SJCRH30 (cell line): ENCODE measurements at places on chromosomes 4 and X.

DNA sequence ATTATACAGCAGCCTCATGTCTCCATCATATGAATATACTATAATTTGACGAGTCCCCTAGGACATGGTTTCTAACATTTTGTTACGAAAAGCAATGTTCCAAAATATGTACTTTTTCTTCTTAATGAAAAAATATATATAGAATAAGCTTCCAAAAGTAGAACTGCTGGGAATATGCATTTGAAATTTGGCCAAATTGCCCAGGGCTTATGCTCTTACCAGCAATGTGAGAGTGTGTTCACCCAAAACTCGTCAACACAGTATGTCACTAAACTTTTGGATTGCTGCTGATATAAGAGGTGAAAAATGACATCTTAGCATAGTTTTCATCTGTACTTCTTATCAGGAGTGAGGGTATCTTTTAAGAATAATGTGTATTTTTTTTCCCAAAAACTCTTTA, 64.6 kb upstream of the STIM2 start:
- DNase-seq, result no peak

- DNase-seq, result no peak
Observed at GRCh38 chrX:110286106-110286505, 31.8 kb downstream of the AMMECR1 start.

GRCh38 chrX:9379697-9380551, 84.9 kb upstream of the TBL1X start:
- DNase-seq, result no peak

- no peak for DNase-seq
Observed at GRCh38 chr4:132557660-132558059, 591.4 kb upstream of the PCDH10 start.

DNA sequence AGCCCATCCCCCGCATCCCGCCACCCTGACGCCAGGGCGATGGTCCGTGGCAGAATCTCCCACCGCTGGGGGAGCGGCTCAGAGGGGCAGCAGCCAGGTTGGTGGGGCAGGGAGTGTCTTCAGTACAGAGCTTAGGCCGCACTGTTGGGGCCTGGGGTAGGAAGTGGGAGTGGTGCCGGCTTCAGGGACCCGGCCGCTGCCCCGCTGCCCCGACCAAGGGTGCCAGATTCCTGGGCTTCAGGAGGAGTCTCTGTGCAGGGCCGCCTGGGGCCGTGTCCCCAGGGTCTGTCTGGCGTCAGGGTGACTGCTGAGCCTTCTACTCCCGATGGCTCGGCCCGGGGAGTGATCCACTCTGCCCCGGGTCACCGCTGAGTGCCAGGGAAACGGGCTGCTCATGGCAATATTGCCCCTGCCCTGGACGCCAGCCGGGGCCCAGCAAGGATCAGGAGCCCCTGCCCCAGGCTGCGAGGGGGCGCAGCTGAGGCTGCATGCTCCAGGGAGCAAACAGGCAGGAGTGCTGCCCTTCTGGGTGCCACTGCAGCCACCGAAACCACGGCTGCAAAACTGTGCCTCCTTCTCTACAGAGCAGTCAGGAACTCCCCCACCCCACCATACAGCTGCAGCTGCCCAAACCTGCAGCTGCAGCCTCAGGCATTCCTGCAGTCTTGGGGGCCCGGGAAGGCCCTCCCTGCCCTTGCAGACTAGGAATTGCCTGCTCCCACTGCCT, 1206.1 kb downstream of the ARAP2 start:
- no peak for DNase-seq

- DNase-seq, result no peak
Observed at GRCh38 chr4:2925496-2925895, 37.7 kb downstream of the NOP14 start.

- no peak for DNase-seq
Observed at GRCh38 chr4:33724685-33725084, 2519.6 kb downstream of the ARAP2 start.

DNA sequence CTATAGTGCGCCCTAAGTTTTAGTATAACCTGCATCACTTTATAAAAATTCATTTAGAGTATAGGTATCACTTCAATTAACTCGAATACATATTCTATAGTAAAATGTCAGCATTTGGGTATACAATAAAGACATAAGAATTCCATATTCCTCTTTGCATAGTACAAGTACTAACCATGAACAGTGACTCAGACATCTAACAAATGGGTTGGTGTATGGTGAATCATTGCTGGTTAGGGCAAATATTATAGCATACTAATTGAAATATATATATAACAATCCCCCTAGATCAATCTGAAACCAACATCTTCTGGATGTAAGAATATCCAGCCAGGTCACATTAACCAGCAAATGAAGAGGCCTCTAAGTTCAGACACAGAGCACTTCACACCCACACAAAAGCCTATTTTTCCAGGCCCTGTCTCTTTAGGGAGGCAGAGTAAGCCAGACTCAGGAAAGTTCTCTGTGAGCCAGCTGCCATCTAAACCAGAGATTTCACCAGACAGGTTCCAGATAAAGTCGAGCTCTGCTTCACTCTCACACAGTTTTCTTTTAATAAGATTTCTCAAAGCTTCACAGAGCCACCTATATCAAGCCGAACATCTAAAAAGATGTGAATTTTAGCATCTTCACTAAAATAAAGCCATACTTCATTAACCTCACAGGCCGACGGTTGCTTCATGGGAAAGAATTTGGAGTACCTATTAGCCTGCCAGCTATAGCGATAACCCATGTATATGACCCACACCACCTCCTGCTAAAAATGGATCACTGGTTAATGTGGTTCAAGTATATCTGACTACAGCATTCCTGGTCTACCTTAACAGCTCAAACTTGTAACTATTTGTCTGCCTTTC, 200.0 kb upstream of the FTHL17 start:
- no peak for DNase-seq

GRCh38 chr4:145298885-145299284, 118.5 kb upstream of the OTUD4 start:
- no peak for DNase-seq

DNA sequence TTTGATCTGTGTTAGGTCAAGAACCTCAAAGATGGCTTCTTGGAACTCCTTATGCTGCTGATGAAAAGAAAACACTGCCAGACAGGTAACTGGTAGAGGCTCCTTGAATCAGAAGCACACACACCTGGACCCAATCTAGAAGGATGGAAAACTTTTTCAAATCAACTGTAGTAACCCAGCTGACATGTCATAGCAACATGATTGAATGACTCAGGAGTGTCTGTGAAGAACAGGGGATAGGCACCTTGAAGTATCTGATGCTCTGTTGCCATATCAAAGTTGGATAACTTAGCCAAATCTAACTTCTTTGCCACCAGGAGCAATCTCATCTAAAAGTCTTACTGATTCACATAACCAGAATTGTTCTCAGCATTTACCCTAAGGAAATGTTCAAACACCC, 98.8 kb downstream of the ELOVL6 start:
- DNase-seq, result no peak

- DNase-seq, result no peak
Observed at GRCh38 chr4:27270435-27270834, 409.8 kb downstream of the STIM2 start.

- no peak for DNase-seq
Observed at GRCh38 chr4:39068907-39069306, 6.9 kb downstream of the KLHL5 start.

DNA sequence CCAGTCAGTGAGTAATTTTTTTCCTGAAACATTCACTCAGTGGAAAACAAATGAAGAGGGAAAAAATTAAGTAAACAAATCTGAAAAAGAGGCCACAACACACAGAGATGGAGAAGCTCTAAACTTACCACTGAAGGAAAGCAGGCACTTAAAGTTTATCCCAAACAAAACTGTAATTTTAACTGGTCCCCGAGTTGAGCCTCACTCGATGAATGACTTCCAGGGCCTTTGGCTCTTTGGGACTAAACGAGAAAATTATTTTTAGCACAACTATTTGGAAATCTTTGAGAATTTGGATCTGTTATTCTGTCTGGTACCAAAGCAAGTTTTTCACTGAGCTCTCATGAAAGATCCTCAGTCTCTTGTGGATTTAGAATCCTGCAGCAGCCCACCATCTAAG, at the start of gene C1QTNF7:
TSS of gene C1QTNF7 (plus strand) at position 333 of the 400 bp plus-strand sequence. CDS start 7,711 bp downstream, outside the sequence.
- no peak for DNase-seq

GRCh38 chr4:845836-846251, 19.9 kb upstream of the CPLX1 start:
- DNase-seq, result no peak

DNA sequence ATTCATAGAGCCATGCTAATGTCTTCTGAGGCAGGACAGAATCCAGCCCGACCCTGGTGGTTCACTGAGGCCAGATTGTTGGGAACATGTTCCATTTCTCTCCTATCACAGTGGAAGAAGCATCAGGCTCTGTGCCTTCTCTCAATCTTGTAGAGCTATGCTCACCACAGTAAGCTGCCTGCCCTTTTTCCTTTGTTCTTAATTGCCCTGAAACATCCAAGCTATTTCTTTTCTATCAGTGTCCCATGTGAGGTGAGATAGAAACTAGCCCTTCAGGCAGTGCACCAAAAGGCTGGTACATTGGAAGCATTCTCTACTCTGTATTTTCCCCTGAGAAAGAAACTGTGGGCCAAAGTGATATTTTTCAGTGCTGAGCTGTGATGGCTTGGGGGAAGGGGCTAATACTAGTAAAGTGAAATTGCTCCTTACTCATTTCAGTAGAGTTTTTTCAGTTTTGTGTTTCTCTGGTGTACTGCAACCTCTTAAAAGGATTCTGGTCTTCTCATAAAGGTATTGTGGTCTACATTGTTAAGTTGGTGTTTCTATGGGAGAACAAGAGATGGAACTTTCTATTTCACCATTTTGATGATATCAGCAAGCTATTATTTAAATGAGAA, 611.2 kb downstream of the RPA4 start:
- DNase-seq, result no peak

- DNase-seq, result no peak
Observed at GRCh38 chr4:93867416-93868001, 39.0 kb downstream of the ATOH1 start.

DNA sequence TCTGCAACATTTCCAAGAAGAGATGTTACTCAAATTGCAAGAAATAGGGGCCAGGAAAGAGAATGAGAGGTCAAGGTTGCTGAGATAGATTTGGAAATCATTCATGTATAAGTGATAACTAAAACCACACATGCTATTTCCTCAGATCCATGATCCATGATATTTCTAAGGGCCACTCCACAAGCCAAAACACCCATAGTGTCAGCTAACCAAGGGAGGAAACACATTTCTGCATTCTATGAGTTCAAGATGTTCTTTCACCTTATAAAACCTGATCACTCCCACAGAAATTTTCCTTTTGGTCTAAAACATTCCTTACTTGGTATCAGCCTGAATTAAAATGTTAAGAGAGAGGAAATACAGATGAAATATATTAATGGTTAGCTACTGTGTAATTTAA, 47.2 kb downstream of the TBCK start:
- no peak for DNase-seq

GRCh38 chr4:17817027-17817426, 6.2 kb downstream of the NCAPG start:
- no peak for DNase-seq

- peak; percentile 68 for DNase-seq
Observed at GRCh38 chr4:67558493-67558892, at the start of gene STAP1. Gene STAP1 (plus strand): TSS chr4:67558727. CDS start chr4:67558810, 83 bp downstream.
